ENCODE measurements at places on chromosomes 4 and X.
A peak's percentile ranks its signal among the peaks of the same experiment; 100 is the strongest.

DNA sequence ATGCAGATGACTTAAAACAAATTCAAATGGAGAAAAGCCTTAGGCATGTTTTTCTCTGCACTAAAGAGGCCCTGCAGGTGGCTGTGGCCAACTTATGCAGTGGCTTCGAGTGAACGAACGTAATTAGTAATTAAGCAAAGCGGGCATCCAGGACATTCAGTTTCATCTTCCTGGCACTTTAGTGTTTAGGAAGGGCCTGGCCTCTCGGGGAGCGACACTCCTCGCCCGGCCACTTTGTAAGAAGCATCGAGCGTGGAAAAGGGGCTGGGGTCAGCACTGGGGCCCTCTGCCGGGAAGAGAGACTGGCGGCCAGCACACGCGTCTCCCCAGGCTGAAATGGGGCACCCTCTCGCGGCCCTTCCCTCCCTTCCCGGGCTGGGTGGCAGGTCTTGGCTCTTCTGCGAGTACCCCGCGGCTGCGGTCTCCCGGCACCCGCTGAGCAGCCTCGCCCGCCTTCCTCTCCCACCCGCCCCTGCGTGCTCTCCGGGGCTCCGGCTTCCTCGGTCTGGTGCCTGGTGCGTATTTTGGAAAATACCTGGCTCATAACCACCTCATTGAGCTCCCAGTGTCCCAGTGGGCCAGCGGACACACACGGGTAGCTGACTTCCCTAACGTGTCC lies 677 bp upstream of the CYP4V2 start:
- DNase-seq, result peak; percentile 33

DNA sequence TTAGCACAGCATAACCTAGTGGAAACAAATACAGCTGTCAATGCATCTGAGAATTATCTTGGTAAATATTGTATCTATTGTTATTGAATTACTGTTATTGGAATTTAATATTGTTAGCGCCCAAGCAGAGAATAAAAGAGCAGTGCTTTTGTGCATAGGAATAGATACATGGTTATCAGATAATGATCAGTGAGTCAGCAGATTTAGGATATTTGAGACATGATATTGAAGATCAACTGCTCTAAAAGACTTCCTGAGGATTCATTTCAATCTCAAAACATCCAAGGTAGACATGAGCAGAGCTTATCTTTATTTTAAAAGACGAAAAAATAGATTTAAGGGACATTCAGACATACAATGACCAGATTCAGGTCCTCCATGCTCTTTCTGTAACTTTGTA lies 10.6 kb upstream of the H2AZ1 start:
- no peak for DNase-seq

- DNase-seq, result no peak
These were observed 19.5 kb downstream of the ZNF275 start for GRCh38 chrX:153353416-153353815.

- no peak for DNase-seq
These were observed 39.9 kb downstream of the RELL1 start for GRCh38 chr4:37646247-37646646.

DNA sequence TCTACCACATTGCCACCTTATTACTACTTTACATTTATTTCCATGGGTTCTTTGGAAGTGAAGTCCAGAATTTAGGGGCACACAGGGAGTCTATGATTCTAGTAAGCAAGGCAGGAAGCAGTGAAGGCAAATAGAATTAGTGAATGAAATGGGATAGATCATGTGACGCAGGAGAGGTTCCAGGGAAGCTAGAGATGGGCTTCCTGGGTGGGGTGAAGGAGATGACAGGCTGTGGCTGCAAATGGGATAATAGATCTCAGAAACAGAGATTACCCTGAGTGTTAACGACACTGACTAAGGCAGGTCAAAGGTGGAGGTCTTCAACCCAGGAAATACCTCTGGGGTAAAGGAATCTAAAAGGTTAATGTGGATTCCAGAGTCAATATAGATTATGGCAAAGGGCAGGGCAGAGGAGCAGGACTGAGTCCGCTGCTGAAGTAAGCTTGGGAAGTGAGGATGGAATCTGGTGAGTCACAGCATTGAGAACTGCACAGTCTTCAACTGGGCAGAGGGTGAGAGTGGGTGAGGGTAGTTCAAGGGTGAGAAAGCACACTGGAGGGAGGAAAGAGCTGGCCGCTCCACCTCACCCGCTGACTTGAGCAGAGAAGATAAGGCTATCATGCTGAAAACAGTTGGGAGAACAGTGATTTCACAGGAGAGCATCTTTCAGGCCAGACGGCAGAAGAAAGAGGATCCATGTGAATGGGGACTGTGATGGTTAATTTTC lies 70.8 kb downstream of the ANXA3 start:
- no peak for DNase-seq

DNA sequence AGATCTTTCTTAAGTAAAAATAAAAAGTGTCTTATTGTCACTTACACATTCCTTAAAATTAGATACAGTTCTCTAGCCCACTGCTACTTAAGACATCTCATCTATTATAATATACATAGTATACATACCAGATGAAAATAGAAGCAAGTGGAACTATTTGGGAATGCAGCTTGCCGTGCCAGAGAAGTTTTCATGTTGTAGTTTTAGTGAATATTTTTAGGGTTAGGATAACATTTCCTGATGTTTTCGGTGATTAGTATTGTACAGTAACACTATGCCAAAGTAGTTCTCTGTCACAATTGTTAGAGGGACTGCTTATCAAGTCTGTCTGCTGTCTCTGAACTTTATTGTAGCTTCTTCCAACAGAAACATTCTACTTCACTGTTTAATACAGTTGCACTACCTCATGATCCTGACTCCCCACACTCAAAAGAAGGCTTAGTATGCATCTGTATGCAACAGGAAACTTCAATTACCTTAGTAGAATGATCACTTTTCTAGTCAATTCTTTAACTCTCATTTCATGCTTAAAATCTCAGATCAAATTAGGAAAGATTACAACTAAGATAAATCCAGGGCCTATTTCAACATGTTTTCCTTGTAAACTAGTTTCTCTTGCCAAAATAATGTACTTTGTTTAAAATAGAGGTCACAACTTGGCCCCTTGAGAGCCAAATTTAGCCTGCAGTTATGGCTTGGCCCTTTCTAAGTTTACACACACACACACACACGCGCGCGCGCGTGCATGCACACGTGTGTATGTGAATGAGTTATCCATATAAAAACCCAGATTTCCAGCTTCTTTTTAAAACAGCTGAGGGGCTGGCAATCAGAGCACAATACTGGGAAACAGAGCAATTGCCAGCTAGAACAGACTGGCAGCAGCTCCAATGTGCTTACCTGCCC lies 42.3 kb upstream of the SRPX start:
- no peak for DNase-seq

DNA sequence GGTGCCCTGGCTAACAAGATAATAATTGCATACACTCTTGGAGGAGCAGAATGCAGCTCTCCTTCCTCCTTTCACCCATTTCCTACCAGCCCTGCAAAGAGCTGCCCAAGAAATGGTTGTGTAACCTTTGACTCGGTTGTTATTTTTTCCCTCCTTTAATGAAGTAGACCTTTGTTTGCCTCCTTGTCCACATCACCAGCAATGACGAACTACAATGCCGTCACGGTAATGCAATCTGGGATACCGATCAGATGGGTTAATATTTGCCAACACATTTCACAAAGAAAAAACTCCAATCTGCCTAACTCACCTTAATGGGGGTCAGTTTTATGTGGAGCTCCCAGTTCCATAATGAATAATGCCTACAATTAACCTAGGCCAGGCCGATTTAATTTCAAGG lies 32.0 kb downstream of the GPRIN3 start:
- no peak for DNase-seq

DNA sequence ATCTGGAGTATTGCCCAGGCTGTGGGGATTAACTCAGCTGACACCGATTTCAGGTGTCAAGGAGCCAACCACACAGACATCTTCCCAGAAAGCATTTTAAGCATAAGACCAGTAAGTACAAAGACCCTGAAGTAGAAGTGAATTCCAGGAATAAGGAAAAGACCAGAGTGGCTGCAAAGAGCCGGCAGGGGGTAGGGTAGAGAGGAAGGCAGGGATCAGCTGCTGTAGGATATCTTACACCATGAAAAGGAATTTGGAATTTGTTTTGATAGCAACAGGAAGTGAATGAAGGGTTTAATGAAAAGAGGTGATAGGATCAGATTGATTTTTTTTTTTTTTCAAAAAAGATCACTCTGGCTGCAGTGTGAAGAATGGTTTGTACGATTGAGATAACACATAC lies 113.6 kb upstream of the PPARGC1A start:
- no peak for DNase-seq

- no peak for DNase-seq
These were observed 282.0 kb downstream of the PPP3CA start for GRCh38 chr4:101065346-101065745.

DNA sequence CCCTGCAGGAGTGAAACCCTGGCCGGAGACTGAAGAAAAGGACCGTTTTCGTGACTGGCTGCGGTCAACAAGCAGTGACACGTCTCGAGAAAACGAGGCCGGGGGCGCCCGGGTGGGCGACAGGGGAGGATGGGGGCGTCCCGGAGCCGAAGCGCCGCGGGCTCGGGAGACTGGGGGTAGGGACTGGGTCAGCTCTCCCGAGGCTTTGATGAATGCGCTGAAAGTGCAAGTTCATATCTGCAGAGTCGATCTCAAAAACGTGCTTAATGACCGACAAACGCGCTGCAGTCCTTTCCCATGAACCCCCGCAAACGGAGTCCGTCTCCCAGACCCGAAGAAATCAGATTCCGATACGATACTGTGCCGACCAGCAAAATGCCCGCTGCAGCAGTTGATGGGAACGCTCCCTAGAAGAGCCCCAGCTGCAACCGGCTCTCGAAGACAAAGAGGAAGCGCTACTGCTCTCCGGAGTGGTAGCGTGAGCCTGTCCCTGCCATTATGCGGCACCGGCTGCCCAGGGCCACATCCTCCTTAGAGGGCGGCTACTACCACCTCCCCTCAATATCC lies 806 bp upstream of the CD99L2 start:
- DNase-seq, result peak; percentile 8

DNA sequence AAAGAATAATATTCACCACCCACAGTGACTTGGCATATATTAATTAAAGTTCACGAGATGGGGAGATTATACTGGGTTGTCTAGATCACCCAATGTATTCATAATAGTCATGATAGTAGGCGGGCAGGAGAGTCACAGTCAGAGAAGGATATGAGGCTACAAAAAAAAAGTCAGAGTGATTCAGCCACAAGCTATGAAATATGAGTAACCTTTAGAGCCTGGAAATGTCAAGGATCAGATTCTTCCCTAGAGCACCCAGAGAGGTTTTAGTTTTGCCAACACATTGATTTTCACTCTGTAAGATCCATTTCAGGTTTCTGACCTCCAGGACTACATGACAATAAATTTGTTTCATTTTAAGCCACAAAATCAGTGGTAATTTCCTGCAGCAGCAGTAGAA lies 501.9 kb downstream of the GABRG1 start:
- no peak for DNase-seq

DNA sequence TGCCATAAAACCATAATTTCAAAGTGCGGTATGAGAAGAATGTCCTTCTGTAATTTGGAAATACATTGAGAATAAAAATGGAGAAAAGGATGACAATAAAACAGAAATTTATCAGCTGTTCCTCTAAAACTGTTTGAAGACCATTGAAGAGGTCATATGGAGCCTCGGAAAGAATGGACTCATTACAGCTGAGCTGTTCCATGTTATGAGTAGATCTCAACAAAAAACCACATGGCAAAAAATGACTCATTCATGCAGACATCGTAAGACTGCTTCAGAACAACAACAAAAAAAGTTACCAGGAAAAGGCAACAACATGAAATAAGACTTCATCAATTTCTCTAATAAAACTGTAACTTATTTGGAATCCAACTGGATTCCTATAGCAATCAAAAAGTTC lies 39.7 kb downstream of the AKAP4 start:
- no peak for DNase-seq

DNA sequence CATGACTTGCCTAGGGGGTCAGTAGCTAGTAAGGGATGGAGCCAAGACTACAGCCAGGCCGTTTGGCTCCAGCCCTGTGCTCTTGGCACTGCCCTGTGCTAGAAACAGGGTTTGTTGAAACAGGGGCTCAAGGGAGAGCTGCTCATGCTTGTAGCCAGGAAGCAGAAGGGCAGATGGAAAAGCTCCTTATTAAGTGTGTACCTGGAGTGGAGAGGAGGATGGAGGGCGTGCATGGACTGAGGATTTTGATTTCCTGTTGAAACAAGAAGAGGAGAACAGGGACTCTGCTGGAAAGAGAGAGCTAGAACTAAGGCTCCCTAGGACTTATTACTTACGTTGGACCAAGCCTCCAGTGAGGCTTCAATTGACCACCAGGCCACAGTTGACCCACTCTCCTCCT lies 363.0 kb downstream of the MID1IP1 start:
- no peak for DNase-seq

DNA sequence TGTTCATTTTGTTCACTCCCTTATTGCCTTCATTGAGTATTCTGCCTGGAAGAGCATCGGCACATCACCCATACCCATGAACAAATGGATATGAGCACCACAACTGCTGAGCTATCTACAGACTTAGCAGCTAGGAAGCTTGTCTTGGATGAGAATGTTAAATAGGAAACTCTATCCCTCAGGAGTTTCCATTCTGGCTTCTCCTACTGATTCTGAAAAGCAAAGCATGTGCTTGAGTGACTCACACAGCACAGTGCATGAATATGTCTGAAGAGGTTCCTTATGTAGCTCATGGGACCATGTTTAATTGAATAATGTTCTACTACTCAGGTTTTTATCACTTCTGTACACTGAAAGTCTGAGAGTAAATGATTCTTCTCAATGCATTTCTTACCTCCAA lies 57.3 kb upstream of the MXRA5 start:
- no peak for DNase-seq

DNA sequence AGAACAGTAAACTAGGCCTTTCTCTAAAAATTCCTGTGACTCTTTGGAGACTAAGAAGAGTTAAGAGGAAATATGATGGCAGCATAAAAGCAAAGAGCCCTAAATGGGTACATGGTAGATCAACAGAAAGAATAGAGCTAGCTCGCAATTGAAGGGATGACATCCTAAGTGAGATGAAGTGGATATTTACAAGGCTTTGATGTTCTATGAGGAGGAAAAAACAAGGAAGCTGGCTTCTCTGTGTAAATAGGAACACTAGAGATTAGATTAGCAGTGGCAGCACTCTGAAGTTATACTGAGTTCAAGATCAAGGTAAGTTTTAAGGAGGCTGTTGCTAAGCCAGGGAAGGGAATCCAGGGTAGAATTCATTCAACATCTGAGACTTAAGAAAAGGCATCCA lies 73.1 kb upstream of the MBNL3 start:
- DNase-seq, result no peak

DNA sequence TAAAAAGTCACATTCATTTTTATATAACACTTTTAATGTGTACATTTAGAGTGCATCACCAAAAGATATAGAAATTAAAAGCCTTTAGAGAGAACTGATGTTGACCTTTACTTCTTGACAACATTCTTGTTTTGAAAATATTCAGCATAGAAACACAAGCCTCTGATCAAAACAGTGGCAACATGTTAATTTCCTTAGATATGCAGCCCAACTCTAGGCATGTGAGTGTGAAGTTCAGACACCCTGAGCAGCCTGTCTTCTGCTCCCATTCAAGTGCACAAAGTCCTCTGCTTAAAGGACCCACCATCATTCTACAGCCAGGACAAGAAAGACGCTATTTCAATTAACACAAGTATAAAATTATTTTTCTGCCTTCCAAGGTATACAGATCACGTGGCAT lies 60.0 kb downstream of the PPP3CA start:
- no peak for DNase-seq

Data from T-cell (primary cell).